ENCODE measurements at places on chromosomes 13 and 19.

DNA sequence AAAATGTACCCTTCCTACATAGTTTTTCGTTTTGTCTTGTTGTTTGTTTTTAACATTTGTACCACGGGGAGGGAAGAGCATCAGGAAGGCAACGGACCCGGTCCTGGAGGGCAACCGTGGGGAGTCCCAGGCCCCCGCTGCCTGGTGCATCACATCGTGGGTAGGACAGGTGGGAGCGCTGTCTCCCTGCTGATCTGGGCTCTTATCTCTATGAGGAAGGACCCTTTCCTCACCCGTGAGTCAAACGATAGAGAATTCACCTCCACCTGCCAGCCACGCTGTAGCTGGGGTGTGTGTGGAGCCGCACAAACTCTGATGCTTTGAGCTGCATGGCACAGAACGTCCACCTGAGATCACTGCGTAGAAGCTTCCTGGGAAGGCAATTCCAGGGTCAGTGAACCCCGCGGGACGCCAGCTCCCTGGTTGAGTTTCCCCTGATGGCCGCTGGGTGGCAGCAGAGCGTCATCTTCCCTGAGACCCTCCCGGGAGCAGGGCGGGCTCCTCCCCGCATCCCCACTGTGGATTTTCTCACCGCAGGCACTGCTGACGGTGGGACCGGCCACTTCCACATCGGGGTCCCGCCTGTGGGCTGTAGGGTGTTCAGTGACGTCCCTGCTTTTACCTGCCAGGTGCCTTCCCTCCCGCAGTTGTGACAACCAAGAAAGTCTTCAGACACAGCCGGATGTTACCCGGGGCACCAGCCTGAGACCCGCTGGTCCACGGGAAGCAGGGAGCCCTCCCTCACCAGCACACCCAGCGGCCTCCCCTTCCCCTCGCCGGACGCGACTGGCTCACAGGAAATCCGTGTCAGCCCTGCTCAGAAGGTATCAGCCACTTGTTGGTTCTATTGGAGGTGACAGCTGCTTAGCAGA lies 54.7 kb downstream of the ZNF787 start:
- DNase-seq, result peak; percentile 47

DNA sequence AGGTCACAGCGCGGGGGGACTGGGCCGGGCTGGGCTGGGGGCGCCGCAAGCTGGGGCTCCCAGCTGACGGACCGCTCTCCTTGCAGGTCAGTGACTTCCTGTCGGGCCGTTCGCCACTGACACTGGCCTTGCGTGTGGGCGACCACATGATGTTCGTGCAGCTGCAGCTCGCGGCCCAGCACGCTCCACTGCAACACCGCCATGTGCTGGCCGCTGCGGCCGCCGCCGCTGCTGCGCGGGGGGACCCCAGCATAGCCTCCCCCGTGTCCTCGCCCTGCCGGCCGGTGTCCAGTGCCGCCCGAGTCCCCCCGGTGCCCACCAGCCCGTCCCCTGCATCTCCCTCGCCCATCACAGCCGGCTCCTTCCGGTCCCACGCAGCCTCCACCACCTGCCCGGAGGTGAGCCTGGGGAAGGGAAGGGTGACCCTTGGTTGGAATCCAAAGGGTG lies 5.7 kb downstream of the MIDN start:
- DNase-seq, result no peak

DNA sequence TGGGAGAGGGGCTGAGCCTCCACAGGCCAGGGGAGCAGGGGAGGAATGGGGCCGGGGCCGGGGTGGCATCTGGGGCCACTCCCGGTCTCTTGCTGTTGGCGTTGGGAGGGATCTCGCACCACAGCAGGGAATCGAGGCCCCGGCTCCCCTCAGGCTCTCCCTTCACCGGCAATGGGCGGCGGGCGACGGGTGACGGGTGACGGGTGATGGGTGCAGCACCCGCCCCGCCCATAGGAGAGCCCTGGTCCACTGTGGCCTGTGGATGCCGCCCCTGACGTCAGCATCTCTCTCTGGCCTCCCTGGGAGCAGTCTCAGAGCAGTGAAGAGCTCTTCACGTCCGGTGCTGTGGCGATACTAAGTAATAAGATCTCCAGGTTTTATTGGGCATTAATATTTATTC lies 133.6 kb downstream of the KDM4B start:
- DNase-seq, result no peak

- DNase-seq, result no peak
Measured at GRCh38 chr13:40228496-40228895, 437.9 kb downstream of the FOXO1 start.

- DNase-seq, result no peak
Measured at GRCh38 chr13:59363313-59363712, 800.4 kb downstream of the DIAPH3 start.

DNA sequence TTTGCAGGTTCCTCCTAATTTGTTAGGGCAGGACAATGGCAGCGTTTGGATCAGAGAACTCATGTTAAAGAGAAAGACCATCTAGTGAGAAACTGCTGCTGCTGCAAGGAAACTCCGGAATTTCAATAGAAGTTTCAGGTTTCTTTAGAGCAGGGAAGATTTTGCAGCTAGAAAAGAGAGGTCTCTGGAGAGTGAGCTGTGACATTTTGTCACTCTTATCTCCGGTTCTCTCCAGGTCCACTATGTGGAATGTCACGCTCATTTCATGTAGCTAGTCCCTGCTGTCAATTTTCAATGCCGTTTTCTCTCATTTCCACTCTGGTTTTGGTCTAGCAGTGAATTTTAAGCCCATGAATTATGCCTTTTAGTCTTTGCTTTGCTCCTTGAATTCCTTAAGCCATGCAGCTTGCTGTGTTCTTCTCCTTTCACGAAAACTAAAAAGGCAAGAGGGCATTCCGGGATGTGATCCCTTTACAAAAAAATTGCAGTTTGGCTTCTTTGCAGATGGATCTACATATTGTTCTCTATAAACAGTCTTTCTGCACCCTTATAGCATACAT lies 46.7 kb upstream of the POSTN start:
- DNase-seq, result no peak

DNA sequence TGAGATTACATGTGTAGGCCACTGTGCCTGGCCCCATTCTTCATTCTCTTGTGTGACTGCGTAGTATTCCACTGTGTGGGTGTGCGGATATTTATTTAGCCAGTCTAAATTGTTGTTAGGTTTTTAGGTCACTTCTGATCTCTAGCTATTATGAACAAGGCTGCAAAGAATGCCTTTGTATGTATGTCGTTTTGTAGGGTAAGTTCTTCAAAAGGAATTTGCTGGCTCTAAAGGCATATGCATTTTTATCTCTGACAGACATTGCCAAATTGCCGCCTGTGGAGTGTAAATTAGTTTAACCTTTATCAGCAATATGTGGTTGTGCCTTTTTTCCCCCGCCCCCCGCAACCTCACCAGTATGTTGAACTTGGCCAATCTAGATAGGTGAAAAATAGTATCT lies 30.3 kb upstream of the EHD2 start:
- no peak for DNase-seq

DNA sequence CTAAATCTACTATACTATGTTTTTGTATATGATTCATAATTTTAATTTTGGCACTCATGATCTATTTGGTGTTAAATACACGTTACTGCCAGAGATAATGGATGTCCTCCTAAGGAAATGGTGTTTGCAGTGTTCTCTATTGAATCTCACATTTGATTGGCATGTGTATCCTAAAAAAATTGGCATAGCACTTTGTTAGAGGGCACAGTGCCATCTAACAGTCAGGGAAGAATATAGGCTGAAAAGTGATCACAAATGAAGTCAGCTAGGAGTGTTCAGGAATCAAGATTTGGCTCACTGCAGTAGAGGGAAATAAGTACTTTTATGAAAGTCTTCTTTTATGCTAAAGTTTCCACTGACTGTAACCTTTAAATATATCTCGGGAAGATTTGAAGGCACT lies 624.6 kb downstream of the GPC6 start:
- DNase-seq, result no peak

DNA sequence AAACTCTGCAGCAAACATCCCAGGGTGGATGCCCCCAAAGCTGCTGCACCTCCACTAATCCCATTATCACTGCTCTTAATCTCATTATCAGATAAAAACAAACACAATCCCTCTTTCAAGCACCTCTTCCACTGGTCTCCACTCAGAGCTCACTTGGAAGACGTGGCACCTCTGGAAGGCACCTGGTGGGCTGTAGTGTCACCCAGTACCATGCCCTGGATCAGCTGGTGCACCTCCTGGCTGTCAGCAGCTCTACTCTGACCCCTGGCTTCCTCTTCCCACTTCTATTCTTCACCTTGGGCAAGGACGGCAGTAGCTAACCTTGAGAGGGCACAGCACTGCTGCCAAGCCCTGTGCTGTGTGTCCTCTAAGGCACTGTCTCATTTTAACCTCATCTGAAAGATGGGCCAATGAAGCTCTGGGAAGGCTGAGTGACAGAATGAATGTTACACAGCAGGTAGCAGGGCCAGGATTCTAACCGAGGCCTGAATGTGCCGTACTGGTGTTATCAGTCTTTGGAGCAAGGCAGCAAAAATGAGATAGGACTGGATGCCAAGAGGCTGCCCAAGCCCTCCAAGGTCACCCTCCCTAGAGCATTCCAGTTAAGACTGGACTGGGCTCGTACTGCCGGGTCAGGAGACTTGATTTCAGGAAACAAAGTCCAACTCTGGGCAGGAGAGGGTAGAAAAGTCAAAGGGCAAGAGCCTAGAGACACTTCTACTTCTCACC lies 7.4 kb downstream of the BRD4 start:
- no peak for DNase-seq

GRCh38 chr19:45766869-45767346 lies 2.1 kb downstream of the SIX5 start:
- DNase-seq, result no peak
